ENCODE measurements at places on chromosomes 4 and X.

- DNase-seq = no peak
These were observed 1253.0 kb upstream of the PCDH7 start for GRCh38 chr4:29467044-29467717.

GRCh38 chrX:10945498-10945897 lies 165.6 kb upstream of the HCCS start:
- DNase-seq = no peak

GRCh38 chr4:145167887-145168286 lies 12.5 kb downstream of the OTUD4 start:
- DNase-seq = no peak

DNA sequence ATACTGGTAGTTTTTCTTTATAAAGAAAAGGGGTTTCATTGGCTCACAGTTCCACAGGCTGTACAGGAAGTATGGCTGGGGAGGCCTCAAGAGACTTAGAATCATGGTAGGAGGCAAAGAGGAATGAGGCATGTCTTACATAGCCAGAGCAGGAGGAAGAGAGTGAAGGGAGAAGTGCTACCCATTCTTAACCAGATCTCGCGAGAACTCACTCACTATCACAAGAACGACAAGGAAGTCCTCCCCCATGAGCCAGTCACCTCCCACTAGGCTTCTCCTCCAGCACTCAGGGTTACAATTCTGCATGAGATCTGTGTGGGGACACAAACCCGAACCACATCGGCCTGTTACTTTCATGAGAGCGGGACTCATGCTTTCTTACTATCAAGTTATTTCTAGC lies 240.5 kb downstream of the TENM3 start:
- DNase-seq = no peak
